ENCODE measurements at places on chromosomes 1 and 21. TPM values are rescaled to one million over a fixed set of nuclear protein-coding genes. Genes with fewer than 3 reads are reported as not detected.

Gene MYOG
- polyA plus RNA-seq = not detected

Gene TCHHL1
- not detected for polyA plus RNA-seq

Gene SOX13
- 7.3 TPM for polyA plus RNA-seq

Gene NPR1
- 5.7 TPM for polyA plus RNA-seq

Gene NBPF20
- 0.92 TPM for polyA plus RNA-seq

Gene DPM3
- polyA plus RNA-seq = 192 TPM

Gene SH2D1B
- 0.33 TPM for polyA plus RNA-seq
